ENCODE measurements at places on chromosomes 1 and 21.

DNA sequence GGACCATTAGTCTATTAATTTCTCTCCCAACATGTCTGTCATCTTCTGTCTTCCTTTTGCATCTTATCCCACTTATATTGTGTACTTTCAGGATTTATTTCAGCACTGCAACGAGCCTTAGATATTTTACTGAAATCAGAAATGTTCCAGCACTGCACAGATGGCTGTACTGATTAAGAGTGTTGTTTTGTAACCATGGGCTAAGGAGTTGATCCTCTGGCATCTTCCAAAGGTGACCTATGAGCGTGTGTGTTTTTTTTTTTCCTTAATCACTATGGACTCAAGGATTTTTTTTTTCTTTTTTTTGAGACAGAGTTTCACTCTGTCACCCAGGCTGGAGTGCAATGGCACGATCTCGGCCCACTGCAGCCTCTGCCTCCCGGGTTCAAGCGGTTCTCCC lies 7.1 kb upstream of the DDX59 start:
- no peak for DNase-seq

GRCh38 chr1:184297244-184297750 lies 89.5 kb upstream of the C1orf21 start:
- DNase-seq: no peak

DNA sequence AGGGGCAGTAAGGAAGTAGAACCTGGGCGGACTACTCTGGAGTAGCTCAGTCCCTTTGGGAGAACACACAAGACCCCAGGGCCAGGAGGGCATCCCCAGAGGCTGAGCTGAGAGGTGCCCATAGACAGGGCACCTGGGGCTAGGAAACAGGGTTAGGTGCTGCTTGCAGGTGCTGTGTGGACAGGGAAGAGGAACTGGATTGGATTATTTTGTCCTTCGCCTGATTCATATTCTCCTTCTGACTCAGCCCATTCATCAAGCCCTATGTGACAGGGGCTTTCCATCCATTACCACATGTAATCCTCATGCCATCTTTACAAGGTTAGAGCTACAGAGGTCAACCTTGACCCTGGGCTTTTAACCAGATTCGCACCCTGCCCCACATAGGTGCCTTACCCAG lies 183.9 kb downstream of the C1orf94 start:
- no peak for DNase-seq

DNA sequence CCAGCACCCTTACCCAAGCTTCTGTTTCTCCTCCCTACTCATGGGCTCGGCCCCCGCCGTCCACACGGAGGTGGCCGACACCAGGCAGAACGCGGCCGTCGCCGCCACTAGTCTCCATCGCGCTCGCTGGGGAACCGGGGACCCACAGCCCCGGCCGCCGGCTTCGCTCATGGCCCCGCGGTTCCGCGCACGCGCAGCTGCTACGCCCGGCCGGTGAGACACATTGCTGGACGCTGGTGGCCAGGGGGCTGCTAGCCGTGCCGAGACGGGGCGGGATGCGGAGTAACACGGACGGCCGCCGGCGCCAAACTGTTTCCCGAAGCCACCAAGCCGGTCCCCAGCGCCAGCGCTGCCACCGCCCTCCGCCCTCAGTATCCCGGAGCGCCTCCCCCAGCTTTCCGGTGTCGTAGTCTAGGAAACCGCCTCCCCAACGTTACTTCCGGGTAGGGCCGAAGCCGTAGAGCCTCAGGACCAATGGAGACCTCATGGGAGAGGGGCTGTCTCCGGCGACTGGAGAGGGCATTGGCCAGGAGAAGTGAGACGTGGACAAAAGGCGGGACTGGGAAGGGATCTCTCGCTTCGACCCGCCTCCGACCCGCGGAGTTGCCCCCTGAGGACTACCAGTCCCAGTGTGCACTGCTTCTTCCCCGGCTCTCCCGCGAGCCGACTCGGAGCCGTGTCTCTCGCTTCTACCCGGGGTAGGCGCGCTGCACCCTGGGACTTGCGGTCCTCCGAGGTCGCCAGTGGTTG lies at the start of gene EDEM3:
EDEM3 (minus strand) TSS at position 383 of the 750 bp plus-strand sequence; CDS start at position 171, 212 bp downstream.
- peak; percentile 99 for DNase-seq

DNA sequence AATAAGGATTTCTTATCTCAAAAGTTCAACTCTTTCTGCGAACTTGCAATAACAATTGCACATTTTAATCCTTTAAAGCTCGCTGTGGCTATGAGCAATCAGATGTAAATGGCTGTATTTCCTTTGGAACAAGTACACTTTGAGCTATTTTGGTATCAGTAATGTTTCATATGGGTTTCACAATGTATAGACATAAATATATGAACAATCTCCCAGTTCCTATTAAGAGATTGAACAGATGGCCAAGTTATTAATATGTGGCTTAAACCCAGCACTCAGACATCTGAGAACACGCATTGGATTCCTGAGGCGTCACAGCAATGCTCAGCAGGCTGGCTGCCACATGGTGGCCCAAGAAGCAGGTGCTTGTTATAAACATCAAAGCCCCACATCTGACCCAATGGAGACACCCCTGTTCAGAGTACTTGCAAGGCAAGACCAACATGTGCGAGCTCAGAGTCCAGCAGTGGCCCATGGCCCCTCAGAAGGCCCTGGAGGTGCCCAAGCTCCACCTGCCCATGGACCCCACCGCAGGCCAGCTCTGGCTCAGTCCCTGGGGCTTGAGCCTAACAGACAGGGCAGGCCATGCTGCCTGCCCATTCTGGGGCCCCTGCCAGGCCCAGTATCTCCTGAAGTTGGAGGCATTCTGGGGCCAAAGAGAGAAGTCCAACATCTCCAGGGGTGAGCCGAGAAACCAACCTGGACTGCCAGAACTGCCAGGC lies 23.7 kb downstream of the PSMG1 start:
- no peak for DNase-seq

DNA sequence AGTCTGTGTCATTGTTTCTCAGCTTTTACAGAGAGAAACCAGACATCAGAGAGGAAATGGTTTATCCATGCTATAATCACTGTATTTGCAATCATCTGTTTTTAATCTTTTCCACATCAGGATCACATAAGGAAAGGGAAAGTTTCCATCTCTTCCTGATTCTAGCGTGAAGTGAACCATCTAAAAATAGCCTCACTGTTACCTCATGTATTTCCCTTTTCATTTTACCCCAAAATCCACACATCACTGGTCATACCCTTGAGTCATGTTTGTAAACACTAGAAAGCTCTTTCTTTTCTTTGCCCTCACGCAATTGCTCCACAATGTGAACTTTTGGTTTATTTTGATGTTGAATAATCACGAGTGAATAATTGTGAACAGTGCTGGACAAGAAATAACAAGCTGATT lies 146.0 kb downstream of the PLA2G4A start:
- DNase-seq: peak; percentile 98

- DNase-seq: no peak
Measured at GRCh38 chr1:53792806-53793205, 45.3 kb downstream of the NDC1 start.

DNA sequence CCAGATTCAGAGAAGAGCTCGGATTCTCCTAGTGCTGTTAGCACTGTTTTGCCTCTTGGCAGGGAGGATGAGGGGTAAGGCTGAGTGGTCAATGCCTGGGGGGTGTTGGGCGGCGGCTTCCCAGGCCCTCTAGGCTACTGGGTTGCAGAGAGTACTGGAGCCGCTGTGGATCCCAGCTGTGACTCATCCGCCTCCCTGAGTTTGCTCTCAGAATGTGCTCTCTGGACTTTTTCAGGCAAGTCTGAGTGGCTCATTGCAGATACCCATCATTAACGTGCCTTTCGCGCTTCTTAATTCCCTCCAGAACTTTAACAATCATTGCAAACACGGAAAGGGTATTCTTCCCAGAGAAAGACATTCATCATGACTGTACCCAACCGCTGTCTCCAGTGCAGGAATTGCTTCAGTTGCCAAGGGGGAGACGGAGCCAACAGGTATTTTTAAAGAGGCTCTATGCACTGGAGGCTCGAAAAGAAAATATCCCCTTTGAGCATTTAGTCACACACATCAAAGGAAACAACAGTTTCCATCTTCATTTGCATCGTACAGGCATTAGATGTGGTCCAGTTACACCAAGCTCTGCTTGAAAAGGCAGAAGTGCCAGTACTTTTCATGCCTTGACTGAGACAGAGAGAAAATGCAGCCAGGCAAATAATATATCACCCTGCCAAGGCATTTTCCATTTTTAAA lies 14.4 kb upstream of the CAMTA1 start:
- peak; percentile 59 for DNase-seq

DNA sequence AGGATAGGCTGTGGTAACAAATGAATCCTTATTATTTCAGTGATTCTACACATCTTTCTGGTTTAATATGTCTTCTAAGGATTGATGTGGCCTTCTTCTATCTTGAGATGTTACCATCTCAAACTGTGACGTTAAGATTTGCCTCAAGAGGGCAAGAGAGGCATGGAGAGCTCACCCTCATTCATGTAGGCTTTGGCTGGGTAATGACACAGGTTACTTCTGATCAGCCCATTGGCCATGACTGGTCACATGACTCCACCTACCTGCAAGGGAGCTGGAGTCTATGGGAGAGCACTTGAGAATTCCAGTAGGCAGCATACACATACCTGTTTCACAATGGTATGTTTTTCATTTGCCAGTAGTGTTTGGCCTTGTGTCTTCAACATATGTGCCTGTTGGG lies 30.0 kb downstream of the CACHD1 start:
- no peak for DNase-seq

DNA sequence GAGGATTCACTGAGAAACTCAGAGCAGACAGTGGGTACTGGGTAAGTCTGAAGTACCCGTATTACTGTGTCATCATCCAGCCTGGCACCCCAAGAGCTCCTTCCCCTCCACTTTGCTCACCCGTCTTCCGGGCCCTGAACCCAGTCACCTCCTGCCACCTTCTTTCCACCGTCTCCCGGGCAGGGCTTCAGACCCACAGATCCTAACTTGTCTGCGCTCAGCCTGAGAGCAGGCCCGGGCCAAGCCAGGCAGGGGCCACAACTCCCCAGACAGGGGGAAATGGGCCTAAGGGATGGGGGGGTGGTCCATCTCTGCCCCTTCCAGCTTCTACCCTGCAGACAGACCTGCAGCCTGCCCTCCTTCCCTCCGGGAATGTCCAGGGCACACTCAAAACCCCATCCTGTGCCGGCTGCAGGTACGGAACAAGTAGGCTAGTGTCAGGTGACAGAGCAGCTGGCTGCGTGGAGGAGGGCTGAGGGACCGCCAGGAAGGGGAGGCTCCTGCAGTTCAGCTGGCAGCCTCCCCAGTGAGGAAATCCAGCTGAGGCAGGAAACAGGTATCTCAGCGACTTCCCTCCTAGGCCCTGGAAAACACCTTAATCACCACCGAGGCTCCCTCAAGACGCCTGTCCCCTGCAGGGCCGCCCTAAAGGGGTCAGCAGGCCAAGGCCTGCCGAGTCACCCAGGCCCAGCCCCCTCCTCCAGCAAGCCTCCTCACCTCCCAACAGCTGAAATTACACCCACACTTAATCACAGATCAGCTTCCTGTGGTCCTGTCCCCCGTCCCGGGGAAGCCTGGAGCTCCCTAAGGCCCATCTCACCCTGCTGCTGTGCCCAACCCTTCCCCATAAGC lies 3.5 kb downstream of the HSPG2 start:
- no peak for DNase-seq

All from fibroblast of mammary gland (primary cell).